ENCODE measurements at places on chromosomes 7 and 10.

- DNase-seq, result no peak
Measured at GRCh38 chr10:12716042-12716441, 285.5 kb downstream of the CCDC3 start.

- DNase-seq, result peak; percentile 88
Measured at GRCh38 chr7:140696024-140696679, 356 bp upstream of the NDUFB2 start.

DNA sequence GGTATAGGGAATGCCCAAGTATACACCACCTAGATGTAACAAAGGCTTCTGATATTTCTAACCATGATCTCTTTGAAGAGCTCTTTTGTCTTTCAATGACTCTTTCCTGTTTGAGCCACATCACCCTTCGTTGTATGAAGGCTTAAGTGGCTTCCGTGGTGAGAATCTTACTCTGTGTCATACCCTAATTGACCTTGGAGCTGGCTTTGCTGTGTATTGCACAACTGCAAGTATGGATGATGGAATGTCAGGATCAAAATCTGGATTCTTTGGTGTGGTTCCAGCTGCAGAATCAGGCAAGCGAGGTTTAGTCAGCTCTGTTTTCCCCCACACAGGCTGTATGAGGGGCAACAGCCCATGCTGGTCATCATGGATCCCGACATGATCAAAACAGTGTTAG is 16.0 kb downstream of the CYP3A43 start:
- DNase-seq, result no peak

DNA sequence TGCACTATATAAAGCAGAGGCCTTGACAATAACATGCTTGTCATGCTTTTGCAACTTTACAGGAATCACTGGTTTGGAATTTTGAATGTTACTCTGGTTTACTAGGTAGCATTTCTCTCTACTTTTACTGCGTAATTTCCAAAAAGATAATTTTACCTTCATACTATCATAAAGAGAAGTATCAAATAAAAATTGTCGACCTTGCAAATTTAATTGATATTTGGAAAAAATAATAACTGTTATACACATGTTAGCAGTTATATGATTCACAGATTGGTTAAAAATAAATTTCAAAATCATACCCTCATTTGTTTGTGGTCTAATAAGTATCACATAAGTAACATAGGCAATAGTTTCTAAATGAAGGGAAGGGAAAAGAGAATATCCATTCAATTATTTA is 228.5 kb upstream of the CACNA2D1 start:
- no peak for DNase-seq

GRCh38 chr7:117041822-117042221 is 88.5 kb downstream of the ST7 start:
- no peak for DNase-seq

GRCh38 chr7:133568544-133568943 is 315.7 kb downstream of the EXOC4 start:
- DNase-seq, result no peak

- no peak for DNase-seq
Measured at GRCh38 chr10:29608062-29608461, 26.7 kb downstream of the SVIL start.

DNA sequence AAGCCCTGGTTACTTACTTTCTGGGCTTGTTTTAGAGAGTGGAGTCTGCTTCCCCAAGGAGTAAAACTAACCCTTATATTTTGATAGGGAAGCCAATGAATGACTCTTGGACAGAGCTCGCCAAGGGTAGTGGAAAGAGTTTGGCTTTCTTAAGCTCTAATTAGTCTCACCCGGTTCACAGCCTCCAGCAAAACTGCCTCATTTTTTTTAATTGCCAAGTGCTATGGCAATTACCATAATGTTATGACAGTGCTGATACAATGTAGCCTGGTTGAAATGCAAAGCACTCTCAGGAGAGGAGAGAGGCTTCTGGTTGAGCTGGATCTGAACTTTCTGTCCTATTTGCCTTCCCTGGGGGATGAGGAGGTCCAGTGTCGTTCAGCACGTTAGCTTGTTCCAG is 376.1 kb upstream of the CHRM2 start:
- DNase-seq, result no peak

GRCh38 chr7:43341132-43341531 is 228.7 kb downstream of the HECW1 start:
- DNase-seq, result no peak

DNA sequence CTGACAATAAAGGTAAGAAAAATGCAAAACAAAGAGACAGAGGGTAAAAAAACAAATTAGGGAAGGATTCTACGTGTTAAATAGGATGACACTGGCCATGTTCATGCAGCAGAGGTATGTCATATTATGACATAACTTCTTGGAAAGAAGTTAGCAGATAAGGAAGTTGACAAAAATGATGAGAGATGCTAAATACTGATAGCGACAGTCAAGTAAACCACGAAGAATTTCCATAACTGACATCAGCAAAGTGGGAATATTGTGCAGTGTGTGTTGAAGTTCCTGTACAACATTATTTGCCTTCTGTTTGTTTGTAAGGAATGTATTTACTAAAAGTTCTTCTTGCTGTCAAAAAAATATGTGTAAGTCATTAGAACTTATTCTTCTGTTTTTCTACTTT is 29.5 kb downstream of the MDH2 start:
- no peak for DNase-seq

GRCh38 chr10:11335167-11335652 is 276.2 kb downstream of the USP6NL start:
- DNase-seq, result no peak

DNA sequence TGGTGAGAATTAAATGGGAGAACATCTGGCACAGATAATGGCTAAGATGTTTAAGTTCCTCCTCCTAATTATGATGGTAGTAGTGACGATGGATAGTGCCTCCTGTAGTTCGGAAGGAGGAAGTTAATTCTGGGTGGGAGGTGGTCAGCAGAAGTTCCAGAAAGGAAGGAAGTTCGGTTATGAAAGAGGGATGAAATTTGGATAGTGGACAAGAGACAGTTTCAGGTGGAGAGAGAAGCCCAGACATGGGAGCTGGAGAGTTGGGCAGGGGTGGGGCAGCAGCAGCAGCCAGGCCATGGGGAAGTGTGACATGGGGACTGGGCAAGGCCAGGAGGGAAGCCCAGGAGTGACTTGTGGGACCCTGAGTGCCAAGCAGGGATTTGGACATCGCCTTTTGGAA is 99.5 kb downstream of the CCNY start:
- DNase-seq, result no peak

- DNase-seq, result no peak
Measured at GRCh38 chr7:98394377-98394836, 6.5 kb downstream of the BAIAP2L1 start.

DNA sequence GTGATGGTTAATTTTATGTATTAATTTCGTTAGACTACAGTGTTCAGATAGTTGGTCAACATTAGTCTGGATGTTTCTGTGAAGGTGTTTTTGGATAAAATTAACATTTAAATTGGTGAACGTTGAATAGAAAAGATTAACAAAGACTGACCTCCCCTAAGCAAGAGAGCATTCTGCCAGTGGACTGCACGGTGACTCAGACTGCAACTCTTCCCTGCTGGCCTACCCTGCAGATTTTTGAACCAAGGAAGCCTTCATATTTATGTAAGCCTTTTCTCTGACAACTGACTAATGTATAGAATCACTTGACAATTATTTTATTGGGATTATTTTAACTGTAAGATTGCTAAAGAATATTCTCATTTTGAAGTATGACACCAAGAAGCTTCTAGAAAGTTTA is 7.9 kb upstream of the ZNF248 start:
- no peak for DNase-seq

DNA sequence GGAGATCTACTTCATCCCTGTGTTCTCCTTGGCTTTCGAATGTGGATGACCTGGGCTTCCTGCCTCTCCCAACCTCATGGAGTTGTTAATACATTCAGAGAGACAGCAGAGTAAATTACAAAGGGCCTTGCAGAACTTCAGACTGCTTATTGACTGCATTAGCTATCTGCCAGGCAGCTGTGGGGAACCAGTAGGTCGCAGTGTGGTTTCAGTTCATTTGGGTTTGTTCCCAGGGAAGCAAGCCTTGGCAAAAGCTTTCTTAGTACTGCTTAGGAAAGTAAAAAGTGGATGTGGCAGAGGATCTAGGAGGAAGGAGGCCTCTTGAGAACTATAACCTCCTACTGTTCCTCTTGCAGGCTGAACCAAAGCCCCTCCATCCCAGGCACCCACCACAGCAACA is 9.2 kb downstream of the NPFFR1 start:
- no peak for DNase-seq

DNA sequence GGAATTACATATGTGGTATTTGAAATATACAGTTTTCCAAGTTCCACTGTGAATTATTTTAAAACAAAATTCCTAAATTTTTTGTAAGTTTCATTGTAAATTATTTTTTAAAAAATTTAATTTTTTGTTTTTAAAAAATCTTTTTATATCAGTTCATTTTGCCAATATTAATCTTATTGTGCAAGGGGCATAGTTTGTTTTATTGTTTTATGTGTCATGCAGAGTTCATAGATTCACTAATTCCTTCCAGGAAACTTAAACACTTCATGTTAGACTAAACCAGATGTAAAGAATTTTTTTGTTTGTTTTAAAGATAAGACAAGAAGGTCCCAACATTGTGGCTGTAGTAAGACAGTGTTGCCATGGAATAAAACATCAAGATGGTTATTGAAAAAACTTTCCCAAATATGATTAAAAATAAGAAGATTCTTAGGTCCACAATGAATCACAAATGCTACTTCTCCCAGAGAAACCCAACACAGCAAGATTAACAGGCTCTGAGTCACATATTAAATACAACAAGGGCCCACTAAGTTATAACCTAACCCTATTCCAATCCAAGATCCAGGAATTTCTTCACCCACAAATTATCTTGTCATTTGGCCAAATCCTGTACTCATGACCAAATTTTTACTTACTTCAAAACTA is 464.7 kb upstream of the IGFBP3 start:
- DNase-seq, result no peak

DNA sequence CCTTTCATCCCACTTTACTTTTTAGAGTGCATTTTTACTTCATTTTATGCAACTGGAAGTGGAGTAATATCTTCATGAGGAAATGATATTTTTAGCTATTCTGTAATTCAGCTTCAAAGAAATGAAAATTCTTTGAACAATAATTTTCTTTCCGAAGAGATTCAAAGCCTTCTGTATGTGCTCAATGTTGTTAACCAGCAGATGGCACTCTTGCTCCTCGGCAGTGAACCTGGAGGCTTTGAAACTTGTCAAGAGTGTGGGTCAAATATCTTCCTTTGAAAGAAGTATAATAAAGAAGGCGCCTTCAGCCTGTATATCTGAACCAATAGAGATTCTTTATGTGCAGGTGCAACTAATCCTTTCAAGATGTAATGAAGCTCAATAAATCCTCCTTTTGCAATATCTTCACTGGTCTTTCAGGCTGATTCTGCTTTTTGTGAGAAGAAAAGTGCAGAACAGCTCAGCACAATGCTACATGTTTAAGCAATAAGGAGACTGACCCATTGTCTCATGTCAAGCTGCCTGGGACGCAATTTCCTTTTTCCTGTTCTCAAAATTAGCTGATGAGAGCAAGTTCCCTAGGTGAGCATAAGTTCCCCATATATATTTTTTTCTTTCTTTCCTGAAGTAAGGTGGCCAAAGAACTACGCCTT is 258.4 kb downstream of the SEMA3A start:
- no peak for DNase-seq

- no peak for DNase-seq
Measured at GRCh38 chr7:144835155-144835611, 670 bp downstream of the TPK1 start.

DNA sequence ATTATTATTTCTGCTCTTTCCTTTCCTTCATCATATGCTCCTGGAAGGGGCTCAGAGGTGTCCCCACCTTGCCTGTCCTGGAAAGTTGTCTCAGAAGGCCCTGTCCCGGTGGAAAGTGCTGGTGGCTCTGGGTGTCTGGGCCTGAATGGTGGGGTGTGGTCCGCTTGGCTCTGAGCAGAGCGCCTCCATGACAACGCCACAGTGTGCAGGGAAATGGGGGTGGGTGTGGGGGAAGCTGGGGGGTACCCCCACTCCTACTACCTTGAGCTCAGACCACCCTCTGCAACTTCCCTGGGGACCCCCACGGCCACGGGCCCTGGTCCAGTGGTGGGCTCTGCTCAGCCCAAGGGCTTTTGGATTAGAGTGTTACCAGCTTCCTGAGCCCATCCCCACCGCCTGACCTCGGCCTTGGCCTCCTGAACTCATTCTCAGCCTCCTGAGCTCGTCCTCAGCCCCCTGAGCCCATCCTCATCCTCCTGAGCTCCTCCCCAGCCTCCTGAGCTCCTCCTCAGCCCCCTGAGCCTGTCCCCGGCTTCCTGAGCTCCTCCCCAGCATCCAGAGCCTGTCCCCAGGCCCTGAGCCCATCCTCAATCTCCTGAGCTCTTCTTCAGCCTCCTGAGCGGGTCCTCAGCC is 106.4 kb upstream of the FAM20C start:
- no peak for DNase-seq

- no peak for DNase-seq
Measured at GRCh38 chr7:7237978-7238267, 55.6 kb downstream of the C1GALT1 start.

DNA sequence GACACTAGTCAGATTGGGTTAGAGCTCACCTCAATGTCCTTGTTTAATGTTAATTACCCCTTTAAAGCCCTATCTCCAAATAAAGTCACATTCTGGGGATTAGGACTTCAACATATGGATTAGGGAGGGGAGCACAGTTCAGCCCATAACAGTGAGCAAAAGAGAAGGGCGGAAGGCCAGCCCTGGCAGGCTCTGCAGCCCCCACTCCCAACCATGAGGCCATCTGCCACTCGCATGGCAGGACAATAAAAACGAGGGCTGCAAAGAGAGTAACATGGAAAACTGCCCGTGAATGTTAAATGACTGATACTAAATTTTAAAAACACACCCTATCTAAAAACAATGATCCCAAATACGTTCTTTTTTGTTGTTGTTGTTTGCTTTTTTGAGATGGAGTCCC is 38.7 kb downstream of the RGS10 start:
- no peak for DNase-seq

DNA sequence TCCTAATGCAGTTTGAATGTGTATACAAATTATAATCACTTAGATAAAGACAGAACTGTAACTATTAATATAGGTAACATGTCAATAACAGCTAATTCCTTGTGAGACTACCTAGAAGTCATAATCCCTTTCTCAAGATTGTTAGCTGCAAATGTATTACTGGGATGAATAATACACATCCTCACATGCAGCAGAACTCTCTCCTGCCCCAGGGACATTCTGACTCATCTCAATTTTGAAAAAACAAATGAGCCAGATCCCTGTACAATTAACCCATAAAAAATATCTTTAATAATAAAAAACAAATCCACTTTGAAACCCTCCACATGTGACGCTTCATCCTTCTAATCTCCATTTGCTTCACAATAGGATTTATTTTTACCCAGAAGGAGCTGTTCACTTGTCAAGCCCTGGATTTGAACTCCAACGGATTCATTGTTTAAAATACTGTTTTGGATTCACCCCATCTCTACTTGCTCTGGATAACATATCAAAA is 428.4 kb upstream of the TEX47 start:
- DNase-seq, result no peak

- no peak for DNase-seq
Measured at GRCh38 chr7:36289833-36290661, 99.6 kb upstream of the ANLN start.

GRCh38 chr10:122019414-122019975 is 30.5 kb downstream of the TACC2 start:
- no peak for DNase-seq
